Activated naive CD8-positive, alpha-beta T cell treated with anti-CD3 and anti-CD28 coated beads for 36 hours (primary cell): ENCODE measurements at places on chromosomes 6 and 20.

- no peak for DNase-seq
These were observed 89.8 kb downstream of the TOX2 start for GRCh38 chr20:44004306-44004915.

DNA sequence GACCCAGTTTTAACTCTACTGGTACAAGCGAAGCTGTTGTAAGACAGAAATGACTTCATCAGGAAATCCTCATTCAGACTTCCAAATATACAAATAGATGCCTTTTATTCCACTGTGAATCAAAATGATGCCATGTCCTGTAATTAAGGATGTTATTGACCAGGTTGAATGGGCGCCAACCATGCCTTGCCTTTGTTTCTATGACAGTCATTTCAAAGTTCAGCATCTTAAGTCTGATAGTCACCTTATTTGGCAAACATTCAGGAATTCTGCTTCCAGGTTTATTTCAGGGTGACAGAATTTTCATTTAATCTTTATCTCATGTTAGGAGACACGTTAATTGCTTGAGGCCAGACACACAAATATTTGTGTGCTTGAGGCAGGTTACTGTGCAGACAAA, 592.8 kb upstream of the JAG1 start:
- DNase-seq, result no peak

- DNase-seq, result no peak
These were observed 76.2 kb downstream of the PLCB1 start for GRCh38 chr20:8208226-8208625.

DNA sequence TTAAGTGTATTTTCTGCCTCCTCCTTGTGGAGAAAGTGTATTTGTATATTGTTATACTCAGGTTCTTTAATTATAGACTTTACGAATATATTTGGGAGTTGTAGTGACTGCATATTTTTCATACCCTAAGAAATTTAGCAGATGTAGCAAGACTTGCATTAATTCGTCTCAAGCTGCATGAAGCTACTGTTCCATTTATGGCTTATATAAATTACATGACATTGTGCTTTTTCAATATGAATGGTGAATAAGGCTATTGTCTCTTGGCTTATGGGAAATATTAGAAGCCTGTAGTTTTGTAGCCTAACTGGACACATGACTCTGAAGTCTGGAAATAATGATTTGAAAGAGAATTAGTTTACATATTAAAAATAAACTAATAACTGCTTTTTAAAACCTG, 2.4 kb downstream of the ADGRG6 start:
- DNase-seq, result no peak

DNA sequence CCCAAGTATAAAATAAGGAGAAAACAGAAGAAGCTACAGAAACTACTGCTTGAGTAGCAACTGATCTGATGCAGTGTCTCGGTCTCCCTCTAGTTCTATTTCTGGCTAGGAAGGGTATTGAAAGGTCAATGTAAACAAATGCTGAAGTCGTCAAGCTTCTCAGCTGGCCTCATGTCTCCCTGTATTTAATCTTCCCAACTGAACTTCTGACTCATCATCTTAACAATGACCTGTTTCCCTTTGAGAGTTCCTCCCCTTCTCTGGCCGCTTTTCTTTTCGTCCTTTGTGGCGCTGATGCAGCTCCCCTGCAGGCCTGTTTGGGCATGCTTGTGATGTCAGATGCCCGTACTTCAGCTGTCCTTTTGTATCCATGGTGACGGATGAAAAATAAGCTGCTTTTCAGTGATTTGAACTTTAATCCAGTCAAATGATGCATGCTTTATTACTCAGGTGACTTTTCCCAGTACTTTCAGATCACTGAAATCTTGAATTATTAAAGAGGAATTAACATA, 7.8 kb upstream of the LCA5 start:
- DNase-seq, result peak; percentile 1

DNA sequence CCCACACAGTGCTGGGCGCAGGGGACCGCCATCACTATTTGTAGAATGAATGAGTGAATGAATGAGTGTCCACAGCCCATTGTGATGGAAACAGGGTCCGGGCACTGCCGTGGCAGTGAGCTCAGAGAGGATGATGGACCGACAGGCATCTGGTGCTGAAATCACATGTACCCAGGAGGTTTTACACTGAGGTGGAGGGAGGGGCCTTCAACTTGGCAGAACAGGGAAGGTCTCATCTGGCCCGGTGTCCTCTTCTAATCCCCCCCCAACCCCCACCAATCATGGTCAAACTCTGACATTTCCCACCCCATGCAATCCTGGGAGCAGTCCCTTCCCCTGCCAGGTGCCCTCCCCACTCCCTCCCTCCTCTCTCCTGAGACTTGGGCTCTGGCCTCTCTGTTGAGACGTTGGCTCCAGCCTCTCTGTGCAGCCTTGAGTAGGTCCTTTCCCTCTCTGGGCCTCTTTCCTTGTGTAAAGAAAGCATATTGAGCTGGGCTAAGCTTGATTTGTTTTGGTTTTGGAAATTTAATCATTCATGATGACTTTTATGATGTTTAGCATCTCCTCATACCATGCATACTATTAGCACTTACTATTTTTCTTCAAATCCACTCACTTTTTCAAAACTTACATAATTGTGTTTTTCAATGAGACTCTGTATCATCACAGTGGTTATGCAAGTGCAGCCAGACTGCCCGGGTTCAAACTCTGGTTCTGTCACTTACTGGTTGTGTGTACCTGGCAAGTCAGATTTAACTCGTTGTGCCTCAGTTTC, 10.8 kb downstream of the KIAA1755 start:
- DNase-seq, result no peak

- peak; percentile 68 for DNase-seq
These were observed 28.4 kb downstream of the PRDM1 start for GRCh38 chr6:106114492-106114891.

DNA sequence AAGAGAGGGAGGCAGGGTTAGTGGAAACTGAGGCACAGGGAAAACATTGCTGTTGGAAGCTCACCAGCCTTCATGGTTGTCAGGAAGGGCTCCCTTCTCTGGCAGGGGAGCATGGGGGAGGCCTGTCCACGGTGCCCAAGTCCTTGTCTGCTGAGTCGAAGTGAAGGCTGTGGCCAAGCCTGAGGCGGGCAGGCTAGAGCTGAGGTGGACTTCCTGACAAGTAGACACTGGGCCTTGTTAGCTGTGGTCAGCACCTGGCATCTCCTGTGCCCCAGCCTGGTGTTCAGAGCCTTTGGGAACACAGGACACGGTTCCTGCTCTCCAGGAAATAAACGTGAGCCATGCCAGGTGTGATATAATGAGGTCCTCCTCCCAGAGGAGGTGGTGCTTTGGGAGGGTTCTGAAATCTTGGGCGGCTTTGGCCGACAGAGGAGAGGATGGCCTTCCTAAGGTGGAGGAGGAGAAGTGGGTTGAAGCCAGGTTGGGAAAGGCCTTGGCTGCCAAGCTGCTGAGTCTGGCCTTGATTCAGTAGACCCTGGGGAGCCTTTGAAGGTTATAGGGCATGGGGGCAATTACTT, 138.4 kb upstream of the RNF24 start:
- DNase-seq, result no peak

- no peak for DNase-seq
These were observed 33.3 kb upstream of the ADGRF4 start for GRCh38 chr6:47665112-47665511.

DNA sequence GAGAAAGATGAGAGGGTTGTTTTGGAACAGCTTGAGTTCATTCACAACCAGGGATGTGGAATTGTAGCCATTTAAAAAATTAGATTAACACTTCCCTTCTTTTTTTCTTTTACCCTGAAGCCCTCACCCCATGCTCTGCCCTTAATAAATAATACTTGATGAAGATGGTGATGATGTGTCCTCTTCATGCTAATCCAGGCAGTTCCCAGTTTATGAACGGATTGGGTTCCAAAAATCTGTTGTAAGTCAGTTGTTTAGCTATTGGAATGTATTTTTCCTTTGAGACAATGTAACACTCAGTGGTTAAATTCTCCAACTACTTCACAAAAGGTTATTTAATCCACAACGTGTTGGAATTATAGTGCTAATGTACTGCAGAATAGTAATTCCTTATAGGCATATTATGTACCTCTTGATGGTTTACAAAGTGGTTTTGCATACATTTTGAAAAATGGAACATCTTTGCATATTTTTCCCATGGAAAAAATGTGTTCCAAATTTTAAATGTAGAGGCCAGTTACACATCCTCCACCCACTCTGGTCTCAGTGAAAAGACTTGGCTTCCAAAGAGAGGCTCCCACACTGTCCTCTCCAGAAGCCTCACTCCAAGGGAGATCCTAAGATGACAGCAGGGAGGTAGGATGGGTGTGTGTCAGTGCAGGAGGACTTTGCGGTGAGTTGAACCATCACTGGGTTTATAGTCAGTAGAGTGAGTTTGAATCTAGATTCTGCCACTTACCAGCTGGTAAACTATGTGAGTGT, 45.8 kb upstream of the CEP162 start:
- DNase-seq, result no peak

DNA sequence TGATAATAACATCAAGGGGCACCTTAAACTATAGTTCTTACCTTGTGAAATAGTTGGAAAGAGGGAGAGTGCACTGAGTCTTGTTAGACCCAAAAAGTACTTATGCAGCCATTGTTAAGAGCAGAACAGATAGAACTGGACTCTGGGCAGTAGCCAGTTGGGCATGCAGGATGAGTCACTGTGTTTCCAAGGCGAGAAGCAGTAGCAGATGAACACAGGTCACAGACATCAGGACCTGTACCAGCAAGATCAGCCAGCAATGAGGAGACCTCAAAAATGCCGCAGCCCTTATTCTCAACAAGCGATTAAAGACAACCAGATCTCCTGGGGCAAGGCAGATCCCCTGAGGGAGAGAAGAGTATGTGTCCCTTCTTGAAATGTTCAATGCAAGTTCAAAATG, 79.0 kb downstream of the SAMD3 start:
- no peak for DNase-seq
